ENCODE measurements at places on chromosomes 16 and 17. TPM values are rescaled to one million over a fixed set of nuclear protein-coding genes. Genes with fewer than 3 reads are reported as not detected.

Gene CRYBA1
- total RNA-seq, result not detected

Gene MAPT
- total RNA-seq, result under 0.01 TPM

Gene MYH1
- 0.09 TPM for total RNA-seq

Gene CEP20
- 40.8 TPM for total RNA-seq

Gene TNP2
- not detected for total RNA-seq

Gene MAP2K6
- total RNA-seq, result 0.37 TPM

Gene CCL13
- 0.59 TPM for total RNA-seq

Gene CACNA1G
- 0.05 TPM for total RNA-seq

Gene GPR142
- not detected for total RNA-seq

Data from smooth muscle cell of the umbilical artery (primary cell).